Keratinocyte (primary cell): ENCODE measurements at places on chromosomes 16 and 17. TPM values are rescaled to one million over a fixed set of nuclear protein-coding genes. Genes with fewer than 3 reads are reported as not detected.

The CDH8 gene
- 0.14 to 0.37 TPM (median 0.18 TPM) in 3 replicates for polyA plus RNA-seq

The SLFN11 gene
- polyA plus RNA-seq, result 1.4 to 5.0 TPM (median 3.5 TPM) in 3 replicates

The RHBDF1 gene
- 20.4 to 37.2 TPM (median 24.0 TPM) in 3 replicates for polyA plus RNA-seq

DNA sequence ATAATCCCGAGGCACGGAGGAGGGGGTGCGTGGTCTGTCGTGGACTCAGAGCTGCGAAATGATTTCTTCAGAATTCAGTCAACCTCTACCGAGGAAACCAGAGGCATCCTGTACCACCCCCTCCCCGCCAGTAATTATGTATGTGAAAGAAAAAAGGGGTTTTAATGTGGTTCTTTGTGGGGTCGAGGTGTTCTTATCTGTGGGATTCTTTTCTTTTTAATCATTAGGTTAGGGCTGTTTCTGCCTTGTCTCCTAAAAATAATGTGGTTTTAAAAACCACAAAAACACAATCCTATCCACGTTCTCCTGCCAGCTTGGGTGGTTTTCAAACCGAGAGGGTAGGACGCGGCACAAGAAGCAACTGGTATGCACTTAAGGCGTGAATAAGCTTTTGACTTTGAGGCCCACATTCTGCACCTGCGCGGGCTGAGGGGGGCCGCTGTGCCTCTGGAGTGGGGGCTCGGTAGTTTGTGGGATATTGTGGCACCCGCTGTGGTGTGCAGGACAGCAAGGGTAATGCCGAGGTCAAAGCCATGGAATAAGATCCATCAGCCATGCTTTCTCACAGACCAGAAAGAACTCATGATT lies 1.0 kb downstream of the SLC47A1 start:
- DNase-seq, result no peak

GRCh38 chr16:677316-678190 lies 2.1 kb downstream of the RHBDL1 start:
- no peak for DNase-seq

DNA sequence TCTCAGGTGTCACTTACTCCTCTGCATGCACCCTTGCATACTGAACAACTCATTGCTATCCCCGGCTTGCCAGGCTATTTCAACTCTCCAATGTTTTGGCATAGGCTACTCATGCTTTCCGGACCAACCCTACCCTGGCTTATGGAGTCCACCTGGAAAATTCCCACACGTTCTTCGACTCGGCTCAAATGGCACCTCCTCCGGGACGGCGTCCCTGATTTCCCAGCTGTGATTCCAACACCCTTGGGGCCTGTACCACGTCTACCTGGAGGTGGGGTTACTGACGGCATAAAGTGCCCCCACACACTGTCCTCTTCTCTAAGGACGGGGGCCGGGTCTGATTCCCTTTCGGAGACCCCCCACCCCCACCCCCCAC lies 498 bp downstream of the SMYD4 start:
- no peak for DNase-seq

DNA sequence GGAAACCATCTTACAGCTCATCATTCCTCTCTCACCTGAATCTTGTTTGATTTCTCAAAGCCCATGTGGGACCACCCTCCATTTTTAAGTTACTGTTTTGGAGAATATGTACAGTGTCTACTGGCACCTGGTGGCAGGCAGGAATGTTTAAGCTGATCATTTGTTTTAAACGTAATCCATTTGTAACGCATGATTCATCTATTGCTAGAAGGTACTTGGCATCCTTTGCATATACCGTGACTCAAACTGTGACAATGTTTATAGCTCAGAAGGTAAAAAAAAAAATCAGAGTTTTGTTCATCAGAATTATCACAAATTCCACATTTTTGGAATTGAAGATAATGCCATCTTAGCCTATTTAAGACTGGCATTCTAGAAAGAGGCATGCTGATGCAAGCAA lies 1007.5 kb upstream of the EEF2KMT start:
- DNase-seq, result no peak

- DNase-seq, result no peak
These were observed 30.2 kb downstream of the OGFOD1 start for GRCh38 chr16:56481468-56482122.
